ENCODE measurements at places on chromosomes 12 and 14.

GRCh38 chr14:94547151-94547680, 14.0 kb upstream of the SERPINA4 start:
- DNase-seq = no peak

- DNase-seq = no peak
These were observed 34.7 kb downstream of the CYP46A1 start for GRCh38 chr14:99718811-99719192.

GRCh38 chr14:103071544-103072251, 12.3 kb upstream of the LBHD2 start:
- DNase-seq = no peak

GRCh38 chr14:78188882-78189281, 18.7 kb downstream of the NRXN3 start:
- DNase-seq = no peak

DNA sequence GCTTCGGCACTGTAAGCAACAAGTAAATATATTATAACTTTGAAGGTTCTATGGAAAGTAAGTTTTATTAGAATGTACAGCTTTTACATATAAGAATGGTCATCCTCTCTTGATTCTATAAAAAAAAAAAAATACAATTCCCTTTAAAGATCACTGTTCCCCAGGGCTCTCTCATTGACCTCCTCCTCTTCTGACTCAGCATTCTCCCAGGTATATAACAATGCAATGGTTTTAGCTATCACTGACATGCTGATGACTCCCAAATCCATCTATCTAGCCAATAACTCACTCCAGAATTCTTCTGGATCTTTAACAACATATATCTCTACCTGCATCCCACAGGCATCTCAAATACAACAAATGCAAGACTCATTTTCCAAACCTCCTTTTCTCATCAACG, 62.7 kb downstream of the EEA1 start:
- DNase-seq = no peak

GRCh38 chr12:117875744-117876435, 92.9 kb downstream of the KSR2 start:
- peak; percentile 44 for DNase-seq

- DNase-seq = no peak
These were observed 45.8 kb upstream of the ATP23 start for GRCh38 chr12:57895389-57896114.

All from CD4-positive, alpha-beta T cell treated with Interleukin-12 subunit alpha and Interleukin-12 subunit beta, for 1 hour (primary cell).